Neural progenitor cell (in vitro differentiated cells): ENCODE measurements at places on chromosomes 5 and 9. TPM values are rescaled to one million over a fixed set of nuclear protein-coding genes. Genes with fewer than 3 reads are reported as not detected.

DNA sequence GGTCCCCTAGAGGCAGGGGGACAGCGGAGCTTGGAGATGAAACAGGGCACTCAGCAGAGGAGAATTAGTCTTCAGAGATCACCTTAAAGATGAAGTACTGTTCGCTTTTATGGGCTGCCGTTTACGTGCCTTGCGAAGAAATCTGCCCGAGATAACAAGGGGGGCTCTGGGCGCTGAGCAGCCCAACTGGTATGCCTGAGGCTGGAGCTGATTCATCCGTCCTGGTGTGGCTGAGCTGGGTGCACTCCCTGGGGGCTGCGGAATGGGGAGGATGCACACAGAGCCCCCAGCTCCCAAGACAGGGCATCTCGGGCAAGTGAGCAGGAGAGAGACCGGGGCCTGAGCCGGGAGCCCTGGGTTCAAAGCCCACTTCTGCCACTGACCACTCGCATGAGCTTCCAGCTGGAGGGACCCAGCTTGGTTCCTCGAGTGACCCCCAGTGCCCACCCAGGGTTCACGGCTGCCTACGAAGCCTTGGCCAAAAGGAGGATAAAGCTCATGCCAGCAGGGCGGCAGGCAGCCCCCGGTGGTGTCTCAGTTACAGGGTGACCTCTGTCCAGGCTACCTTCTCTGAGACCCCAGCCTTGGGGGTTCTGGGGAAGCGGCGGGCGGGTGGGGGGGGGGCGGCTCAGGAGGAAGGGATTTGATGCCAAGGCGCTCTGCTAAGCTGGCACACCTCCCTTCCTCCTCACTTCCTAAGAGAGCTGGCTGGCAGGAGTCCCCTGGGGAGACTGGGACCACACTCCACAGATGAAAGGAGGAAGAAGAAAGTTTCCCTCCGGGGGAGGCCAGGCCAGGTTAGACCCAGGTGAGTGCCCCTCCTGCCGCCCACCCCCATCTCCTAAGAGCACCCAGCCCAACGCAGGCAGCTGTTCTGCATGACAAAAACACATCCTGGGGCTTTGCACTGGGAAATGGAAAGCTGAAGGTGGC is 5.7 kb downstream of the FIBCD1 start:
- DNase-seq, result no peak

DNA sequence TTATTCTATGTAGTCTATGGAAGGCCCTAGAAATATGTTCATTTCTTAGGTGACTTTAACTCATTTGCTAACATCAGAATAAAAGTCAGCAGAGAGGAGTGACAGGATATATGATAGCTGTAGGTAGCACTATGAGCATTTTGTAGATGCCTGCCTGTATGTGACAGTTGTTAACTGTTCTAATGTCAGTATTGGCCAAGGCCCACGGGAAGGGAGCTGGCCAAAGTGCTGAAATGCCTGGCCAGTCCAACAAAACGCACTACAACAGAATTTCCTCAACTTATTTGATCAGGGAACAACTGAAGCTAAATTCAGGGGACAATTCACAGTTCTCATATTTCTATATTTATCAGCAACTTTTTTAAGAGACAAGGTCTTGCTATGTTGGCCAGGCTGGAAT is 20.8 kb downstream of the SV2C start:
- DNase-seq, result peak; percentile 76

GRCh38 chr9:8486095-8486494 is 686.5 kb upstream of the DMAC1 start:
- peak; percentile 72 for DNase-seq

DNA sequence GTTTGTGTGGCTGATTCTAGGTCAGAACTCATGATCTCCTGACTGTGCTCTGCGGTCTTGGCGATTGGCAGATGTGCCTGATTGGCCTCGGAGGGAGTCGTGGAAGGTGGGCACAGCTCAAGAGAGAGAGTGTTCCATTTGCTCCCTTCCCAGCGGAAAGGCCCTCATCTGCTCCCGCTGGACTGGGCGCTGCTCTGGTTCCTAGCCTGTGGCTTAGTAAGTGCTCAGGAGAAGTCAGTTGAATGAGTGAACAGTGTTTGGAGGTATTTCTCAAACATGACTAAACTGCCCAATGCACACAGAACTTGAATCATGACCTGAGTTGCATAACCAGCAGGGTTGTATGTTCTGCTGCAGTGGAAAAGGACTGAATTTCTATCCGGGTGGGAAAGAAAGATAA is 120.2 kb upstream of the PITX1 start:
- DNase-seq, result no peak

GRCh38 chr5:146883511-146883910 is 5.0 kb upstream of the PPP2R2B start:
- no peak for DNase-seq

- no peak for DNase-seq
Observed at GRCh38 chr9:69485466-69485865, 160.5 kb downstream of the ENTREP1 start.

- DNase-seq, result peak; percentile 22
Observed at GRCh38 chr9:31916591-31917241, 467.7 kb upstream of the ACO1 start.

GRCh38 chr9:88534456-88535225 is at the start of gene NXNL2:
NXNL2 (plus strand) TSS chr9:88535178; CDS start chr9:88535435, 257 bp downstream.
- peak; percentile 87 for DNase-seq

DNA sequence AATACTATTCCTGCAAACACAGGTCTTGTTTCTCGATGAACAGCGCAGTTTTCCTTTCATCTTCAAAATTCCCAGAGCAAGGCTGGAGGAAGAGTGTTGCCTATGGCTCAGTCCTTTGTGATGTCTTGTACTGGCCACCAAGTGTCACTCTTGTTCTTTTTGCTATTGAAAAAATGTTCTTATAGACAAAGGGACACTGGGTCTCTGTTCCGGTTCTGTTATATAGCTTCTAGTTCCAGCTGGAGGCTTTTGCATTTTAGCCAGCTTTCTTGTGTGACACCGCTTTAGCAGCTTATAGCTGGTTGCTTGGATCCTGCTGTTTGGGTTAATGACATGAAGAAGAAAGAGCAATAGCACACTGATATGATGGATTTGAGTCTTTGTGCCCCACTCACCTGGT is 343.7 kb upstream of the KCNN2 start:
- DNase-seq, result peak; percentile 52

DNA sequence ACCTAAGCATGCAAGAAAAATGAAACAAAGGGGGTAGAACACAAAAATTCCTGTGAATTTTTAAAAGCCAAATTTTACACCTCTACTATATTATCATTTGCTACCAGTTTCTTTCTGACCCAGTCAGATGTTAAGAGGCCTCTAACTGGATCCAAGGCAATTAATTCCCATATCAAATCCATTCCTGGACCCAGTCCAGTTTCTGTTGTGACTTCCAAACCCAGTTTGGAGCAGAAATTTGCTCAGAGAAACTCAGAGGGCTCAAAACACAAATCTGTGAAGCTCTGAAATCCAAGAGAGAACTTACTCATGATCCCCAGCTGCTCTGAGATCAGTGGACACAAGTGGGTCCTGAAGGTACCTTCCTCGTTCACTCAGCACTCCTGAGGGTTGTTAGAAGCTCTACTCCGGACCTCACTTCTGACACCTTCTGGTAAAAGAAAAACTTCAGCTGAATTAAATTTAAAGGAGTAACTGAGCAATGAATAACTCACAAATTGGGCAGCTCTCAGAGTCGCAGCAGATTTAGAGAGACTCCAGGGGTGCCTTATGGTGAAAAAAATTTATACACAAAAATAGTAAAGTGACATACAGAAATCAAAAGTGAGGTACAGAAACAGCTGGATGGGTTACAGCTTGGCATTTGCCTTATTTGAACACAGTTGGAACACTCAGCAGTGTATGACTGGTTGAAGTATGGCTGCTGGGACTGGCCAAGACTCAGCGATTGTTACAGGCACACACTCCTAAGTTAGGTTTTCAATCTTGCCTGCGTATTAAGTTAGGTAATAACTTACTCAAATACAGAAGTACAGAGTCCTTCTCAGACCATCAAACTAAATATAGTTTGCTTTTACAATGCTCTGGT is 32.4 kb downstream of the INSL4 start:
- peak; percentile 32 for DNase-seq

DNA sequence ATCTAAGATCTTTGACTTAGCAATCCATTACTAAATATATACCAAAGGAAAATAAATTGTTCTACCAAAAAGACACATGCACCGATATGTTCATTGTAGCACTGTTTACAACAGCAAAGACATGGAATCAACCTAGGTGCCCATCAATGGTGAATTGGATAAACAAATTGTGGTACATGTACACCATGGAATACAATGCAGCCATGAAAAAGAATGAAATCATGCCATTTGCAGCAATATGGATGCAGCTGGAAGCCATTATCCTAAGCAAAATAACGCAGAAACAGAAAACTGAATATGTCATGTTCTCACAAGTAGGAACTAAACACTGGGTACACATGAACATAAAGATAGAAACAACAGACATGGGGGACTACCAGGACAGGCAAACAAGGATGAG is 589.5 kb downstream of the IRX1 start:
- no peak for DNase-seq

DNA sequence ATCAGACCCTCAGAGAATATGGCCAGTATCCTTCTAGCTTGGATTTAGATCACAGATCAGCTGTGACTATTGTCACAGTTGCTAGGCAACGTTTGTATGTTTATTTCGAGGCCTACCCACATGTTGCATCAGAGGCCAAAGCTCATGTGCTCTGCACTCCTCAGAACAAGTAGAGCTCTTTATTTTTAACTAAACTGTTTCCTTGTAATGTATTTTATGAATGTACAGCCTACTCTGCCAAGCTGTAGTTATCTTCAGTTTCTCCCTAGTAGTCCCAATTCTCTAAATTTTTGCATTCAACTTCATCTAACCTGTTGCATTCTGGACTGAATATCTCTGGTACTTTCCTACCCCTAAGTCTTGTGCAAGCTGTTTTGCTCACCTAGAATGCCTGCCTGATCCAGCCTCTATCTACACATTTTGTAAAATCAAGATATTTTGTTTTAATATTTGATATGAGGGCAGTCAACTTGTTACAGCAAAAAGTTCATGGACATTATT is 52.8 kb downstream of the CAST start:
- peak; percentile 34 for DNase-seq

DNA sequence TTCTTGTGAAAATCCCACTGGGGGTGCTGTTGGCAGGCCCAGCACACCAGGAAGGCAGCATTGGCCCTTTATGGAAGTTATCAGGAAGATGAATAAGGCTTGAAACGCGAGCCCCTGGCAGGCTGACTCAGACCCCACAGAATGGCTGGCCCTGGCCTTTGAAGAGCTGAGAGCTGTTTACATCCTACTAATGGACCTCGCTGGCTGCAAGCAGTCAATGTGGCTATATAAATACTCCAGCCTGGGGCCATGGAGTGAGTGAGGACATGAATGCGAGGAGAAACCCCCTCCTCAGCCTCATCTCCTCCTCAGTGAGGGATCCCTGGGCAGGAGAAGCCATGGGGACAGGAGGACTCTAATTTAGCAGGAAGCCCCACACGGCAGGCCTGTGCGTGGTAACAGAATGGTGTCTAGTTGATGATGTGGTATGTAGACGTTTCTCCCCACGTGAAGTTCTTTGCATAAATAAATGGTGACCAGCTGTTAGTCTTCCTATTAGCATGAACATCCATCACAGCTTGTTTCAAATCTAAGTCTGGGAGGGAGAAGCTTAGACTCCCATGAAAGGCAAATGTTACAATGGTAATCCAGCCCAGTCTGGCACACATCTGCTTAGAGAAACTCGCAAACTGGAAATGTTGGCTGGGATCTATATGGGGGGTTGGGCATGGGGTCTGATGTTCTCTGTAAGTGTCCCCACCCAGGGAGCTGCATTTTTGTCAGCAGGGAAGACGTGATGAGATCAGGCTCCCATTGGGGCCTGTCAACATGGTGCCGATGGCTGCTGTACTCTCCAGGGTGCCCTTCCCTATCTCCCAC is 175.1 kb upstream of the PITX1 start:
- no peak for DNase-seq

- no peak for DNase-seq
Observed at GRCh38 chr9:111179577-111179976, 141.3 kb upstream of the LPAR1 start.

GRCh38 chr5:32601623-32602295 is 16.4 kb downstream of the SUB1 start:
- DNase-seq, result no peak

DNA sequence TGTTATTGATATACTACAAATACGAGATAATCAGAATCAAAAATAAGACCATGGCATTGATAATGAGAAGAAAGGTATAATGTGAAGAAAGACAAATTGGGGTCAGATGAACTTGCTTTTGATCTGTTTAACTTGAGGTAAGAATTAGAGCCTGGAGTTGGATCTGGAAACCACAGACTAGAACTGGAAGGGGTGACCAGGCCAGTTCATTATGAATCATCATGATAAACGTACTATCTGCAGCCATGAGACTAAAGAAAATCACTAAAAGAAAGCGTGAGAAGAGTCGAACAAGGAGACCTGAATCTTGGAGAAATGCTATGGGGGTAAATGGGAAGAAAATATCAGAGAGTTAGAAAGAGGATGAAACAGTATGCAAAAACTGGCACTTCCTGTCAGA is 967.5 kb downstream of the NR2F1-AS1 start:
- no peak for DNase-seq

DNA sequence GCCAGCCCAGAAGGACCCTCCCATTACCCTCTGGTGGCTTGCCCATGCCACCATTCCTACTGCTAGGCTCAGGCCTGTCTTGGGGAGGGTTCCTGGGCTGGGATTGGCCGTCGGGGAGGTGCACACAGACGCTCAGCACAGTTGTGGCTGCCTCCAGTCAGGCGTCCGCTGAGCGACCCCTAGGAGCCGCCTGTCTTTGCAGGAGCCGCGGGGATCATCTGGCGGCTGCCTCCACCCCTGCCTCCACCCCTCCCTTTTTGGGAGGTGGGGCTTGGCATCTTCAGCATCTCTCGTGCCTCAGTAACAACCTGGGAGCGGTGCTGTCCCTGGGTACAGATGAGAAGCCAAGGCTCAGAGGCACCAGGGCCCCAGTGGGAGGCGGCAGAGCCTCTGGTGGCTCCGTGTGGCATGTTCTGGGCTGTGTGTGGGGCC is 39.6 kb downstream of the RXRA start:
- DNase-seq, result peak; percentile 79

GRCh38 chr5:133957591-133957990 is 10.8 kb downstream of the C5orf15 start:
- no peak for DNase-seq

Gene DPYSL3
- total RNA-seq, result 414 and 462 TPM in 2 replicates

Gene BRINP1
- 0.46 and 0.62 TPM in 2 replicates for total RNA-seq

Gene ISOC1
- total RNA-seq, result 25.9 and 35.7 TPM in 2 replicates

Gene SLC35A4
- total RNA-seq, result 20.7 and 26.7 TPM in 2 replicates

Gene PRUNE2
- 18.4 and 28.2 TPM in 2 replicates for total RNA-seq

Gene BHMT2
- not detected in 2 replicates for total RNA-seq

Gene AGXT2
- not detected in 2 replicates for total RNA-seq

Gene LCP2
- not detected in 2 replicates for total RNA-seq

Gene IL7R
- total RNA-seq, result not detected in 2 replicates
